ENCODE measurements at places on chromosomes 2 and 18. TPM values are rescaled to one million over a fixed set of nuclear protein-coding genes. Genes with fewer than 3 reads are reported as not detected.

DNA sequence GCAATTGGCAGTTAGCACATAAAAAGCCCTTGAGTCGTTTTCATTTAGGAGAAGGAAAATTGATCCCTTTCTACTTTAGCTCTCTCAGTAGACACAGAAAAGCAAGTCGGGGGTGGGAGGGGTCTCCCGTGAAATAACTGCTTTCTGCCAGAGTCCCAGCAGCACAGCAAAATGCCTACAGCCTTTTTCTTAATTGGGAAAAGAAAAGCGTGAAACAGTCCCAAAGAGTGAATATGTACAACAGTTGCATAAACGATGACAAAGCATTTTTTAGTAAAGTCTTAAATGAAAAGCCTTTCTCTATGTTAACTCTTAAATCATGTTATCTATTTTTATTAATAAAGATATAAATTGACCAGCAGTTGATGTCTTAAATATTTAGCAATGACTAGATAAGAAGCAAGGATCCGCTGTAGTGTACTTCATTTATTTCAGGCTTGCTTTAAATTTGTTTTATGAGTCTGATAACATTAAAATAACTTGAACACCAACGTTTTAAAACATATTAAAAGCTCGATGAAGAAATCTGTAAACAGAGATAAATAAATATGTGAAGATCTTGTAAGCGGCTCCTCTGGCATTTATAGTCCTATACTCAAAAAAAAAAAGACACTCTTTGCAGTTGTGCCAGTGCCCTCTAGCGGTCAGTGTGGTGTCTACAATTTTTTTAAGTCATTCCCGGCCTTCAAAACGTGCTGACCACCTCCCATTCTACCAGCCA, 42.3 kb upstream of the ATIC start:
- H3K36me3 ChIP-seq: no peaks in the 10 kb centered on the region
- H3K4me1 ChIP-seq: peaks cover 7% of the 10 kb centered on the region
- peak; percentile 25 for DNase-seq
- H3K27me3 ChIP-seq: peaks cover 4% of the 10 kb centered on the region
- H3K4me3 ChIP-seq: no peak overlapping the region

DNA sequence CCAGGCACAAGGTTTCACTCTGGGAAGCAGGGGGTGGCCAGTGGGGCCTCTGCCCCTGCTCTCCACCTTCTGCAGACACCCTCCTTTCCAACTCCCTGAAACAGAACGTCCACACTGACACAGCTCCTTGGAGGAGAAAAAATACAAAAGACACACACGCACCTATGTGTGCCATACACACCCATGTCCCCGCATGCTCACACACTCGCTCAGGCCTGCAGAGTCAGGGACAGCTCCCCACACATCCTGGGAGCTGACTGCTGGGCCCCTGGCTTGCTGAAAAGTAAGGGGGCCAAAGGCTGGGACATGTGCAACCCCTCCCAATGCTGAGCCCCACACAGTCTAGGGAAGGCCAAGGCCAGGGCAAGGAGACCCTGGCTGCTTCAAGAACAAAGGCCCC, 200.5 kb downstream of the TNS1 start:
- no peak overlapping the region for H3K4me3 ChIP-seq
- H3K27me3 ChIP-seq: no peaks in the 10 kb centered on the region
- no peak overlapping the region for H3K27ac ChIP-seq
- H3K36me3 ChIP-seq: no peaks in the 10 kb centered on the region
- DNase-seq: no peak

DNA sequence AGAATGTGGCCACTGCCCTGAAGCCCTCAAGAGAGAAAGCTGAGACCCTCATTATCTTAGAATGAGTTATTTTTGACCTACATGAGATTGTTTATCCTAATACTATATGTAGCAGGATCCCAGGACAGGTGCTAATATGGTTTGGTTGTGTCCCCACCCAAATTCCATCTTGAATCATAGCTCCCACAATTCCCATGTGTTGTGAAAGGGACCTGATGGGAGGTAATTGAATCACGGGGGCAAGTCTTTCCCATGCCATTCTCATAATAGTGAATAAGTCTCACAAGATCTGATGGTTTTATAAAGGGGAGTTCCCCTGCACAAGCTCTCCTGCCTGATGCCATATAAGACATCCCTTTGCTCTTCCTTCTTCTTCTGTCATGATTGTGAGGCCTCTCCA, 76.8 kb downstream of the CCBE1 start:
- DNase-seq: no peak
- no peak overlapping the region for H3K4me3 ChIP-seq
- H3K4me1 ChIP-seq: no peaks in the 10 kb centered on the region
- no peaks in the 10 kb centered on the region for H3K27me3 ChIP-seq
- H3K27ac ChIP-seq: no peak overlapping the region

- no peak for DNase-seq
- no peaks in the 10 kb centered on the region for H3K36me3 ChIP-seq
- no peak overlapping the region for H3K4me3 ChIP-seq
- no peak overlapping the region for H3K27ac ChIP-seq
- H3K4me1 ChIP-seq: no peaks in the 10 kb centered on the region
These were observed 63.3 kb downstream of the DTNA start for GRCh38 chr18:34773378-34773777.

GRCh38 chr2:28688818-28689217, 62.8 kb upstream of the PPP1CB start:
- peaks cover 40% of the 10 kb centered on the region for H3K4me1 ChIP-seq
- H3K27ac ChIP-seq: no peak overlapping the region
- H3K27me3 ChIP-seq: peaks cover 1% of the 10 kb centered on the region
- peaks cover 6% of the 10 kb centered on the region for H3K36me3 ChIP-seq
- no peak overlapping the region for H3K4me3 ChIP-seq

GRCh38 chr2:2851316-2851715, 520.2 kb upstream of the MYT1L start:
- no peaks in the 10 kb centered on the region for H3K27me3 ChIP-seq
- H3K27ac ChIP-seq: no peak overlapping the region
- no peak overlapping the region for H3K4me3 ChIP-seq

GRCh38 chr18:63311118-63312018, 8.2 kb downstream of the BCL2 start:
- peaks cover 59% of the 10 kb centered on the region for H3K36me3 ChIP-seq
- H3K4me1 ChIP-seq: peaks cover 89% of the 10 kb centered on the region
- no peaks in the 10 kb centered on the region for H3K27me3 ChIP-seq
- H3K27ac ChIP-seq: peak overlapping the region; percentile 21
- DNase-seq: no peak
- H3K4me3 ChIP-seq: peak overlapping the region; percentile 53

- H3K27me3 ChIP-seq: peaks cover 5% of the 10 kb centered on the region
- H3K4me3 ChIP-seq: no peak overlapping the region
- no peak overlapping the region for H3K27ac ChIP-seq
- no peaks in the 10 kb centered on the region for H3K4me1 ChIP-seq
These were observed 105.6 kb downstream of the CSRNP3 start for GRCh38 chr2:165575044-165575615.

GRCh38 chr2:219234331-219234730, 4.7 kb downstream of the ANKZF1 start:
- H3K4me3 ChIP-seq: no peak overlapping the region
- DNase-seq: no peak
- H3K36me3 ChIP-seq: peaks cover 52% of the 10 kb centered on the region

DNA sequence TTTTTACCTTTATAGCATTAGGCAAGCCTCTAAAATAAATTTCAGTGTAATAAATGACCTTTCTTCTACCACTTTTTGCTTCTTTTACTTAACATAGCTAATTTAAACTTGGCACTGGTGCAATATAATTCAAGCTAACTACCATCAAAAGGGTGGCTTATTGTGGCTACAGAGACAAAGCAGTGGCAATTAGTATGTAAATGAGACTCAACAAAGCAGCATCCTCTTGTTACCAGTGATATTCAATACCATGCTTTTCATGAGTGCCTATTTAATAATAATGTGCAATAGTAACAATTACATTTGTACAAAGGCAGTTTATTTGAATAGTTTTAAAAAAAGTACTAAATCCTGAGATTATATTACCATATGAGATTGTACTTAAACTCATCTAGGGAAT, 93.4 kb downstream of the SOS1 start:
- no peak overlapping the region for H3K4me3 ChIP-seq
- no peaks in the 10 kb centered on the region for H3K27me3 ChIP-seq
- no peak overlapping the region for H3K27ac ChIP-seq
- H3K4me1 ChIP-seq: peaks cover 5% of the 10 kb centered on the region

GRCh38 chr2:111986116-111986900, 68.8 kb upstream of the TMEM87B start:
- H3K36me3 ChIP-seq: no peaks in the 10 kb centered on the region
- H3K27me3 ChIP-seq: peaks cover 8% of the 10 kb centered on the region
- H3K4me1 ChIP-seq: peaks cover 9% of the 10 kb centered on the region
- no peak overlapping the region for H3K27ac ChIP-seq
- DNase-seq: no peak

DNA sequence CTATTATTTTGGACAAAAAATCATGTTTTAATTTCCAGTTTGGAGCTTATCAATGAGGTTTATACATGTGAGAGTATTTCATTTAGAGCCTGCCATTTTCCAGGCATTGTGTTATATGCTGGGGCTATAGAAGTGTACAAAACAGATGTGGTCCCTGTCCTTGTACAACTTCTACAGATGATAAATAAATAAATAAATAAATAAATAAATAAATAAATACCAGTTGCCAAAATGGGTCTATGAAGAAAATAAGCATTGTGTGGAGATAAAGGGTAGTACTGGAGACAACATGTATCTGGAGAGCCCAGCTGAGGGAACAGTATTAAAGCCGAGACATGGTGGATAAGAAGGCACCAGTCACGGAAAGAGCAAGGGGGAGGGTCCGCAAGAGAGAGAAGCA, 210.0 kb downstream of the SS18 start:
- no peak overlapping the region for H3K4me3 ChIP-seq
- no peak overlapping the region for H3K27ac ChIP-seq
- no peaks in the 10 kb centered on the region for H3K36me3 ChIP-seq

DNA sequence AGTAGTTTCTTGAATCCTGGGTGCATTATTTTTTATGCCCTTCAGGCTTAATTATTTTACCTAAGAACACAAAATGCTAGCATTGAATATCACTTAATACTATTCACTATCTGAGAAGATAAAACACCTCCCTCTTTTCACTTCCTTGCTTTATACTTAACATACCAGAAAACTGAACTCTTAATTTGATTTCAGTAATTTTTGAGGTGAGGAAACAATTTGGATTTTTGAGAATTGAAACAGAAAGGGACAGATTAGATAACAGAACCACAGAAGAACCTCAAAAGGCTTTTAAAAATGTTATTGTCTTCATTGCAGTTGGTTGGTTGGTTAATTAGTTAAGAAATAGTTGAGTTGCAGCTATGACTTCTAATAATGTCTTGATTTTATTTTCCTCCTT, 69.5 kb downstream of the GPD2 start:
- H3K27ac ChIP-seq: no peak overlapping the region
- H3K36me3 ChIP-seq: peaks cover 8% of the 10 kb centered on the region
- H3K4me1 ChIP-seq: peaks cover 15% of the 10 kb centered on the region
- H3K27me3 ChIP-seq: no peaks in the 10 kb centered on the region

DNA sequence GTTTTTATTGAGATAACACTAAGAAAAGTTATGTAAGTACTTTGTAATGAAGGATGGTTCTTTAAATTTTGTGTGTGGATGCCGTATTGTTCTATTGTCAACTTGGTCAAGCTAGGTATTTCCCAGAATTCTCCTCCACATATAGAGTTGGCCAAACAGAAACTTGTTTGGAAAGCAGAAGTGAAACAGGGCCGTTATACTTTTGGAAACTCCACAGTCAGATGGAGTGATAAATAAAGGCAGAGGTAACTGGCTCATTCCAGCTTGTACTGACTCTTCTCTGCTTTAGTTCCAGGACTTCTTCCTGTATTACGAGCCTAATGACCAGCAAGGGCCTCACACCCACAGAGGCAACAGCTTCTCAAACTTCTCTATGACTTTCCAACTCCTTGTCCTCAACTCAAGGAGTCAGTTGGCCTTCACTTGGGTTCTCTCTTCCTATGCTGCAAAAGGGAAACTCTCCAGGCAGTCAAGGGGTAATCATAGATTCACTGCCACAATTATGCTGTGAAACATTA, 16.4 kb upstream of the STARD7 start:
- H3K4me3 ChIP-seq: no peak overlapping the region
- H3K4me1 ChIP-seq: peaks cover 12% of the 10 kb centered on the region
- H3K27me3 ChIP-seq: no peaks in the 10 kb centered on the region
- peaks cover 1% of the 10 kb centered on the region for H3K36me3 ChIP-seq
- DNase-seq: no peak

- no peaks in the 10 kb centered on the region for H3K27me3 ChIP-seq
- no peak overlapping the region for H3K4me3 ChIP-seq
- H3K27ac ChIP-seq: no peak overlapping the region
- H3K36me3 ChIP-seq: no peaks in the 10 kb centered on the region
These were observed 583.1 kb downstream of the XIRP2 start for GRCh38 chr2:167471332-167471731.

GRCh38 chr18:23337599-23338444, 115.3 kb upstream of the RIOK3 start:
- no peak overlapping the region for H3K4me3 ChIP-seq
- peaks cover 8% of the 10 kb centered on the region for H3K4me1 ChIP-seq
- H3K36me3 ChIP-seq: peaks cover 2% of the 10 kb centered on the region
- no peak for DNase-seq
- no peaks in the 10 kb centered on the region for H3K27me3 ChIP-seq

GRCh38 chr2:28250006-28250405, 142.7 kb upstream of the FOSL2 start:
- DNase-seq: no peak
- H3K27ac ChIP-seq: no peak overlapping the region
- peaks cover 18% of the 10 kb centered on the region for H3K36me3 ChIP-seq
- H3K4me1 ChIP-seq: peaks cover 64% of the 10 kb centered on the region
- no peaks in the 10 kb centered on the region for H3K27me3 ChIP-seq

- no peak overlapping the region for H3K4me3 ChIP-seq
- H3K27ac ChIP-seq: no peak overlapping the region
- no peaks in the 10 kb centered on the region for H3K4me1 ChIP-seq
- no peaks in the 10 kb centered on the region for H3K27me3 ChIP-seq
- no peaks in the 10 kb centered on the region for H3K36me3 ChIP-seq
- no peak for DNase-seq
These were observed 84.8 kb upstream of the GATA6 start for GRCh38 chr18:22084547-22084946.

GRCh38 chr2:110852051-110852450, 119.7 kb downstream of the ACOXL start:
- H3K4me3 ChIP-seq: peak overlapping the region; percentile 17
- H3K27ac ChIP-seq: peak overlapping the region; percentile 79

DNA sequence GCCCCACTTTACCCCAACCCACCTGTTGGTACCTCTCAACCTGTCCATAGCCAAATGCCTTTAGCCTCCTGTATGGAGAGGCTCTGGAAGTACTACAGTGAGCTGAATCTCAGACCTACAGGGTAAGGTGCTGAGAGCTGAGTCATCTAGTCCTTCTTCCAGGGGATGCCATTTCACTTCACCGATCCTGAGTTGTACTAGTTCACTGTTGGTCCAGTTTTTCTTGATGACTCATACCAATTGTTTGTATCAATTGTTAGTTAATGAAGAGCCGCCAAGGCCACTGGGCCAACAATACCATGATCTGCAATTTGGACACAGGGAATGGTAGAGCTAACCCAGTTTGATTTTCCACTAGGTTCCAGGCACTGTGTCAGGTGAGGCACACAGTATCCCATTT, 257.0 kb downstream of the CLIP4 start:
- no peak overlapping the region for H3K27ac ChIP-seq
- no peaks in the 10 kb centered on the region for H3K36me3 ChIP-seq
- H3K4me1 ChIP-seq: no peaks in the 10 kb centered on the region
- no peak for DNase-seq

- peaks cover 10% of the 10 kb centered on the region for H3K4me1 ChIP-seq
- DNase-seq: no peak
- no peaks in the 10 kb centered on the region for H3K36me3 ChIP-seq
These were observed 113.7 kb upstream of the SPRED2 start for GRCh38 chr2:65545837-65546805.

Gene CENPA
- total RNA-seq: 16.6 TPM

Gene ACVR1C
- total RNA-seq: 1.1 TPM

Gene EIF2AK3
- total RNA-seq: 28.7 TPM

Gene PDE1A
- not detected for total RNA-seq

Gene NDC80
- total RNA-seq: 42.6 TPM

Gene INPP5D
- total RNA-seq: 61.2 TPM

Gene LBH
- total RNA-seq: 313 TPM

Gene TGIF1
- total RNA-seq: 52.1 TPM

Gene SLC9A2
- total RNA-seq: not detected

Gene ARHGAP15
- total RNA-seq: 64.3 TPM

All from activated T-helper 1 cell treated with anti-CD3 and anti-CD28 coated beads, Interleukin-12 subunit alpha, Interleukin-12 subunit beta, Interleukin-2, Interleukin-4 antibody, amounts not matched to agents 30 ng/mL and 10 ng/mL and 1 ng/mL, durations not matched to agents 14 hours and 24 hours and 36 hours (primary cell).